ENCODE measurements at places on chromosomes 11 and 22.

DNA sequence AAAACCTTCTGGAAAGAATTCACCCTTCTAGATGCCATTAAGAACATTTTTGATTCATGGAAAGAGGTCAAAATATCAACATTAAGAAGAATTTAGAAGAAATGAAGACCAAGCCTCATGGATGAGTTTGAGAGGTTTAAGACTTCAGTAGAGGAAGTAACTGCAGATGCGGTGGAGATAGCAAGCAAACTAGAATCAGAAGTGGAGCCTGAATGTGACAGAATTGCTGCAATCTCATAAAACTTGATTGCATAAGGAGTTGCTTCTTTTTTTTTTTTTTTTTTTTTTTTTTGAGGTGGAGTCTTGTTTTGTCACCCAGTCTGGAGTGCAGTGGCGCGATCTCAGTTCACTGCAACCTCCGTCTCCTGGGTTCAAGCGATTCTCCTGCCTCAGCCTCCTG, 51.6 kb downstream of the MS4A13 start:
- DNase-seq, result no peak

- no peak for DNase-seq
Measured at GRCh38 chr11:77142091-77142975, 14.3 kb downstream of the MYO7A start.

DNA sequence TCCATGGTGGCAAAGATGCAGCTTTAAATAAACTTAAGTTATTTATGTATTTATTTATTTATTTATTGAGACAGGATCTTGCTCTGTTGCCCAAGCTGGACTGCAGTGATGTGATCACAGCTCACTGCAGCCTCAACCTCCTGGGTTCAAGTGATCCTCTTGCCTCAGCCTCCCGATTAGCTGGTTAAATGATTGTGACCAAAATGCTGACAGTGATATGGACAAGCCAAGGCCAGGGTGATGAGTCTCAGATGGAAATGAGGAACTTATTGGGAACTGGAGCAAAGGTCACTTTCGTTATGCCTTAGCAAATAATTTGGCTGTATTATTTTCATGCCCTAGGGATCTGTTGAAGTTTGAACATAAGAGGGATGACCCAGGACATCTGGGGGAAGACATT, 9.3 kb upstream of the LRP5 start:
- no peak for DNase-seq

GRCh38 chr11:128499613-128500253, 87.6 kb downstream of the ETS1 start:
- DNase-seq, result no peak

DNA sequence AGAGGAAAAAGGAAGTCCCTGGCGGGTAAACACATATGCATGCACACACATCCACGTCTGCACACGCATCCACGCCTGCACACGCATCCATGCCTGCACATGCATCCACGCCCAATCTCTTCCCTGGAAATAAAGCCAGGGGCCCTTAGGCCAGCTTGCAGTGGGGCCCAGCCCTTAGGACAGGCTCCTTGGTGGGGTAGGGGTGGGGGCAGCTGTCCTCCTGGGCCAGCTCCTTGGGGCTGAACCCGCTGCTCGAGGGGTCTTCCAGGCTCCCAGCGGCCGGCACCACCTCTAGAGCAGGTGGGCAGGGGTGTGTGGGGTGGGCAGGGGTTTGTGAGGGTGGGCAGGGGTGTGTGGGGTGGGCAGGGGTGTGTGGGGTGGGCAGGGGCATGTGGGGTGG, 1.9 kb downstream of the C11orf21 start:
- DNase-seq, result no peak

GRCh38 chr22:29630987-29631386, 27.6 kb downstream of the NF2 start:
- no peak for DNase-seq

GRCh38 chr11:65786008-65786785, 666 bp upstream of the OVOL1 start:
- DNase-seq, result no peak

DNA sequence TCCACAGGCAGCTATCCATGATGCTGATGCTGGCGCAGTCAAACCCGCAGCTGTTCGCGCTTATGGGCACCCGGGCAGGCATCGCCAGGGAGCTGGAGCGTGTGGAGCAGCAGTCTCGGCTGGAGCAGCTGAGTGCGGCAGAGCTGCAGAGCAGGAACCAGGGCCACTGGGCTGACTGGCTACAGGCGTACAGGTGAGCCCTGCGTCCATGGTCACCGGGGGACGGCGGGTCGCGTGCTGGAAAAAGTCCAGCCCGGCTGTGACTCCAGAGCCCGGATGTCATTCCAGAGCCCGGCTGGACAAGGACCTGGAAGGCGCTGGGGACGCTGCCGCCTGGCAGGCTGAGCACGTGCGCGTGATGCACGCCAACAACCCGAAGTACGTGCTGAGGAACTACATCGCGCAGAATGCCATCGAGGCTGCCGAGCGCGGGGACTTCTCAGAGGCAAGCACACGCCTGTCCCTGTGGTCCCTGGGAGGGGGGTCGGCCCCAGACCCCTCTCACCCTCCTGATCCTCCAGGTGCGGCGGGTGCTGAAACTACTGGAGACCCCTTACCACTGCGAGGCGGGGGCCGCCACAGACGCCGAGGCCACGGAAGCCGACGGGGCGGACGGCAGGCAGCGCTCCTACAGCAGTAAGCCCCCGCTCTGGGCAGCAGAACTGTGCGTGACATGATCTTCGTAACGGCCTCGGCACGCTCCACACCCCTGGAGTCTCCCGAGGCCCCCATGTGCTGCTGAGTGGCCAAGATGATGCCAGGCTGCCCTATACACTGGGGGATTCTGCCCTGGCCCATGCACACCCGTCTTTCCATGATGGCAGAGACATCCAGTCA, 16.1 kb downstream of the SELENOO start:
- no peak for DNase-seq

DNA sequence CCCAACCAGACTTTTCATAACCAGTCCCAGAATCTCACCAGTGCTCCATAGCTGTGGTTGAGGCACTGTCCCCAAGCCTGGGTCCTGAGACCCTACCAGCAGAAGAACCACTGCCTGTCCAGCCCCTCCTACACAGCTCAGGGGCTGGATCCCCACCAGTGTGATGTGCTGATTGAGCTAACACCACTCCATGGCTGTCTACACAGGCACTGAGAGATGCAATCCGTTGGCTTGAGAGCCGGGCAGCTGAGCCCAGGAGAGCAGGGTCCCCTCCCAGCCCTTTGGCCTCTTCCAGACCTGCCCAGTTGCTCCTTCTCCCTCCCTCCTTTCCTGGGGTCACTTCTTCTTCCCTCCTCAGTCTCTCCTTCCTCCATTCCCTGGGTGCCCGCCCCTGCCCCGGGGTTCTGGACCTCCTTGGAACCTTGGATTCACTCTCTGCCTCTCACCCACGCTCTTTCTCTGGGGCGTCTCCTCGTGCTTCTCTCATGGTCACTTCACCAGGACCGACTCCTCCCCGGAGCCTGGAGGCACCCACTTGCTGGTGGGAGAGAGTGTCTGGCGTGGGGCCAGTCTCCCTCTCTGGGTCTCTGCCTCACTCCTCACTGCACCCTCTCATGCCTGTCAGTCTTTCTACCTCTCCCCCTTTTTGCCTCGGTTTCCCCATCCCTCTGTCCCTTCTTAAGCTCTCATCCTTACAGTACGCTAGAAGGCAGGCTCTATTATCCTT, 706 bp upstream of the SCYL1 start:
- DNase-seq, result no peak

- no peak for DNase-seq
Measured at GRCh38 chr11:107590460-107591377, at the start of gene ELMOD1. Gene ELMOD1, plus strand, starts transcription at chr11:107591147. Its CDS starts 27,043 bp downstream, at chr11:107618190.

GRCh38 chr11:130437848-130438247, 9.4 kb upstream of the ADAMTS8 start:
- no peak for DNase-seq

GRCh38 chr11:63766531-63767235, 1.9 kb downstream of the ZFTA start:
- DNase-seq, result no peak

GRCh38 chr11:16969010-16969999, 44.9 kb downstream of the PLEKHA7 start:
- DNase-seq, result peak; percentile 23

- DNase-seq, result no peak
Measured at GRCh38 chr11:96906476-96906875, 516.7 kb downstream of the JRKL start.

- DNase-seq, result no peak
Measured at GRCh38 chr11:60059521-60060240, 3.2 kb downstream of the MS4A3 start.

- DNase-seq, result peak; percentile 15
Measured at GRCh38 chr11:79404325-79404724, 36.5 kb downstream of the TENM4 start.

DNA sequence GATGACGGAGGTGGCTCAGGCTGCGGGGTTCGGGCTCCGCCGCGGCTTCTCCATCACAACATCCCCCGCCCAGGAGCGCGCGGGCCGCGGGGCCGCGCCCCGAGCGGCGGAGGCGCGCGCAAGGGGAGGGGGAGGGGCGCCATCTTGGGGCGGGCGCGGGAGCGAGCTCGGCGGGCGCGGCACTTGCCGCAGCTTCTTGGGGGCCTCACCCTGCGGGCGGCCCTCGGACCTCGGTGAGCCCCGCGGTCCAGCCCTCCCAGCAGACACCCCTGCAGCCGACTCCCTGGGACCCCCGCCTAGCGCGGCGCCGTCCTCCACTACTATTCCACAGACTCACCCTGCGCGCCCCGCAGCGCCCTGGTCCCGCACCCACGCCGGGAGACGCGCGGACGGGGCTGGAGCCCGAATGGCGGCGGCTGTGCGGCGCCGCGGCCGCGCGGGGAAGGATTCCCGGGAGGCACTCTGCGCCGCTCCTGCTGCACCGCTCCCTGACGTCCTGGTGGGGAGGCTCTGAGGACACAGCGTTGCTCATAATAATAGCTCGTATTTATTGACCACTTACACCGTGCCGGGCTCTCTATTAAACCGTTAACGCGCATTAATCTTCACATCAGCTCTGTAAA, at the start of gene APBB1:
Gene APBB1 (minus strand): TSS at position 86 of the 623 bp plus-strand sequence. CDS start 7,747 bp downstream, outside the sequence.
- DNase-seq, result no peak

GRCh38 chr11:14626650-14627049, 17.0 kb upstream of the PDE3B start:
- no peak for DNase-seq

DNA sequence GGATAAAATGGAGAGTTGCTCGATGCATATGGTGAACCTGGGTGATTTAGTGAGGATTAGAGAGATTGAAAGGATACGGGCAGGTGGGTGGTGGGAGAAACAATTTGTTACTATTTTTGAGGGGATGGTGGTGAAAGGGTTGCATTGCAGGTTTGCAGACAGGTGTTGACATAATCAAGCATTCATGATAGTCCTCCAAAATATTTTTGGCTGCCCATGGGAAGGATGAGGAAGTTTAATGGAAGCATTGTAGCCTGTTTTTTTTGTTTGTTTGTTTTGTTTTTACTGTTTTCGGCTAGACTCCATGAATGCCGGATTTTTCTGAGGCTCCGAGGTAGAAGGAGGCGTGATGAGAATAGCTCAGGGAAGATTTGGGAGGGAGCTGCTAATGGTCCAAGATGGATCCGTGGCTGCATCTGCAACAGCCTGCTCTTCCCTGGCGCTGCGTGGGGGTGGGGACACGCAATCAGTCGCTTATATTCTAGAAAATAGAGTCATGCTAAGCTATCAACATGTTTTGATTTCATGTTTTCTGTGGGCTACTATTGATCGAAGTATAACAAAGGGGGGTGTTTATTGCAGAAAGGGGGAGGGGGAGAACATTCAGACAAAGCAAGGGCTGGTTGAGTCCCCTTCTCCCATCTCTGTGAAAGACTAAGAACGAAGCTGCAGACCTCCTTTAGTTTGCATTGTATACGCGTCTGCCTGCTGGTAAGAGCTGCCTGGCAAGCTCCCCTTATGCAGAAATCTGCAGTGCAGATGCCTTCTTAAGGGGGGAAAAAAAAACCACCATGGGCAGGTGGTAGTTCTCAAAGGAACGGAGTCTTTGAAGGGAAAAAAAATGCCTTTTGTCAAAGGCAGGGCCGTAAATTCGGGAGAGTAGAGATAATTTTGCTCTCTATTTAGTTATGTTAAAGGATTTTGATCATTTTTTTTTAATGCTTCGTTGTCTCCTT, 1.0 kb downstream of the RTN3 start:
- no peak for DNase-seq

DNA sequence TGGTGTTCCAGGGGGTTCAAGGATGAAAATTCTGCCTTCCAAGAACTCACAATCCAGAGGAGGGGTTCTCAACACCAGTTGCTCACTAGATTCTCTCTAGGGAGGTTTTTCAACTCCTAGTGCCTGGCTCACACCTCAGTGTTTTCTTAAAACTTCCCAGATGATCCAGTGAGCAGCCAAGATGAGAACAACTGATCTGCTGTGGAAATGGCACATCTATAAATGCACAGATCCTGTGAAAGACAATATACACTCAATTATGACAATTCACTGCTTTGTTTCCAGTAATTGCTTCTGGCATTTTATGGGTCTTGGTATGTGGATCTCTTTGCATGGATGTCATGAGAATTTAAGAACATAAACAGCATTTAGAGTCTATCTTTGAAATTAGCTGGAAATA, 45.2 kb upstream of the PRSS23 start:
- no peak for DNase-seq

DNA sequence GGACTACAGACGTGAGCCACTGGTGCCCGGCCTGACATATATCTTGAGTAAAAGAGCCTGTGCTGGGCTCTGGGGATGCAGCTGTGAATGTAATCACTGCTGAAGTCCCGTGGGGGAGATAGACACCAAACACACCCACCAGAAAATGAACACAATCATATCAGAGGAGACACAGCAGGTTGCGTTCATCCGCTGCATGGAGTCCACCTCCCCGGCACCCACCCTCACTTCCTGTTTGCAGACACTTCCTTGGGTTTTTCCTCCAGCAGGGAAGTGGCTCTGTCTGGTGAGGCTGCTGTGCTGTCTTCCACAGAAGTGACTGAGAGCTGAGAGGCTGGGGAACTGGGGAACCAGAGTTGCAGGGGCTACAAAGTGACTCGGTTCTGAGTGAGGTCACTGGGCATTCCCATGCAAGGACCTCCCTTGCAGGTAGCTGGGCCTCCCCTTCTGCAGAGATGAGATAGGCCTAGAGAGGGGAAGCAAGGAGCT, 7.2 kb downstream of the MICALL1 start:
- DNase-seq, result no peak

DNA sequence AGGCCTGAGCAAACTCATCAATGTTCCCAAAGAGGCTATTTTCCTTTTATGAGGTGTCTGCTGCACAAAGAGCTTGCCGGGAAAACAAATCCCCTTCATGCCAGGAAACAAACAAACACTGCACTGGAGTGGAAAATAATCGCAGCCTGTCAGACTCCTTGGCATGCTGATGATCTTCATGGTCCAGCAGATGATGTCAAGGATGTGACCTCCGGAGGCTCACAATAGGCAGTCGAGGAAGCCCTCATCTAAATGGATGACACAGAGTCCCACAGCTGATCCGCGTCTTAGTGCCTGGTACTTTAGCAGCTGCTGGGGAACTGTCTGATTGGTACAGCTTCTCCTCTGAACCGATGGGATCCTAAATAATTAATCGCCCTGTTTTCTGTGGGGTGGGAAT, 187.6 kb downstream of the TENM4 start:
- DNase-seq, result no peak

Data from NCI-H226 (cell line).